Activated naive CD4-positive, alpha-beta T cell (primary cell): ENCODE measurements at places on chromosomes 7 and 10.

GRCh38 chr7:156088115-156088514 is 275.9 kb upstream of the SHH start:
- no peak for DNase-seq

- no peak for DNase-seq
These were observed 363.2 kb downstream of the PRPF18 start for GRCh38 chr10:13949844-13950542.

DNA sequence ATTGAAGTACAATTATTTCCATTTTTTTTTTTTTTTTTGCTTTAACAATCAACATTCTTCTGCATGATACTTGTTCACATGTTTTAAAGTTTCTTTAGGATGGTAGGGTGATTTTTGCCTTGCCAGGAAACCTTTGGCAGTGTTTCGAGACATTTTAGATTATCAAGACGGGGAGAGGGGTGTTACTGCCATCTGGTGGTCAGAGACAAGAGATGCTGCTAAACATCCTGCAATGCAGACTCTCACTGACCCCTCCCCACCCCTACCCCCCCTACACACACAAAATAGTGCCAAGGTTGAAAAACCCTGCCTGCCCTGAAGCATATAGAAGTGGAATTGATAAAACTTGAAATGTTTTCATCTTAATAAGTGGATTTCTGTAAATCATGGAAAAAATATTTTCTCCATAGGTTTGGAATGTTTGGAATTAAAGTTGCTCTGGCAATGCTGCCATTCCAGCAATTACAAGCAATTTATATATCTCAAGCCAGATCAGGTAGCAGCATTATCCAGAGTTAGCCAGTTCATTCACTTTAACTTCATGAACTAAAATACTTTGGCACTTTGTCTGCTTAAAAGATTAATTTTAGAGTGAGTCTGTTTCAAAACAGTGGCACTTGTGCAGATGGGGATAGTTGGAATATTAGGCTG is 62.1 kb downstream of the SDHAF3 start:
- DNase-seq, result no peak

DNA sequence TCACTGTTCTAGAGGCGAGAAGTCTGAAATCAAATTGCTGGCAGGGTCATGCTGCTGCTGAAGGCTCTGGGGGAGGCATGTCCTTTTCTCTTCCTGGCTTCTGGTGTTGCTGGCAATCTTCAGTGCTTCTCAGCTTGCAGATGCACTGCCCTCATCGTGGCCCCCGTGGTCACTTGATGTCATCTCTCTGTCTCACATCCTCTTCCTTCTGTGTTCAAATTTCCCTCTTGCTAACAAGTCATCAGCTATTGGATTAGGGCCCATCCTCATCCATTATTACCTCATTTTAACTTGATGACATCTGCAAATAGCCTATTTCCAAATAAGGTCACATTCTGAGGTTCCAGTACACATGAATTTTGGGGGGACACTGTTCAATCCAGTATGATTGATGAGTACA is 36.6 kb upstream of the SRGN start:
- no peak for DNase-seq
